ENCODE measurements at places on chromosomes 1 and 21.

DNA sequence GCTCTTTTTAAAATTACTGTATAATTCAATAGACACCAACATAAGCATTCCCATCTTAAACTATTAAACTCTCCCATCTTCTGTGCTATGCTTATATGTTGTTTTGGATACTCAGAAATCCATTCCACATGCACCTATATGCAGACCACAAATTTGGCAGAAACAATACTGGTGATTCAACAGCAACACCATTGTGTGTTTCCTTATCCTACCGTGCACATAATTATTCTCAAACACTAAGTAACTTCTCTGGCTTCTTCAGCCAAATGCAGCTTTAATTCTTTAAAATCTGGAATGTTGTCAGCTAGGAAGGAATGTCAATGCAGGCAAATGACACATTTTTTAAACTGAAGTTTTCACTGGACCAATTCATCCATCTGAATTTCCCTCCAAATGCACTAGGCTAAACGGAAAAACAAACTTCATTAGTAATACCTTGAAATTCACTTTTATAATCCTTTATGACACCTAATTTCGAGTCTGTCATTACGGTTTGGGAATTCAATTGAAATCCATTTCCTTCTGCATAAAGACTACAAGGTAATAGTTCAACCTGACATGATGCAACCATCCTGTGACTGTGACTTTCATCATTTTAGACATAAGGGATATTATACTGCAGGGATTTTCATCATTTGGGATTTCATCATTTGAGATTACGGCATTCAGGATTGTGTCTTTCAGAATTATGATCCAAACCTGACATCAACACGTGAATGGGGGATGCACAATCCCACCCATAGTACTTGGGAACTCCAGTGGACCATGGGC, 308.5 kb downstream of the LTN1 start:
- no peak for DNase-seq

DNA sequence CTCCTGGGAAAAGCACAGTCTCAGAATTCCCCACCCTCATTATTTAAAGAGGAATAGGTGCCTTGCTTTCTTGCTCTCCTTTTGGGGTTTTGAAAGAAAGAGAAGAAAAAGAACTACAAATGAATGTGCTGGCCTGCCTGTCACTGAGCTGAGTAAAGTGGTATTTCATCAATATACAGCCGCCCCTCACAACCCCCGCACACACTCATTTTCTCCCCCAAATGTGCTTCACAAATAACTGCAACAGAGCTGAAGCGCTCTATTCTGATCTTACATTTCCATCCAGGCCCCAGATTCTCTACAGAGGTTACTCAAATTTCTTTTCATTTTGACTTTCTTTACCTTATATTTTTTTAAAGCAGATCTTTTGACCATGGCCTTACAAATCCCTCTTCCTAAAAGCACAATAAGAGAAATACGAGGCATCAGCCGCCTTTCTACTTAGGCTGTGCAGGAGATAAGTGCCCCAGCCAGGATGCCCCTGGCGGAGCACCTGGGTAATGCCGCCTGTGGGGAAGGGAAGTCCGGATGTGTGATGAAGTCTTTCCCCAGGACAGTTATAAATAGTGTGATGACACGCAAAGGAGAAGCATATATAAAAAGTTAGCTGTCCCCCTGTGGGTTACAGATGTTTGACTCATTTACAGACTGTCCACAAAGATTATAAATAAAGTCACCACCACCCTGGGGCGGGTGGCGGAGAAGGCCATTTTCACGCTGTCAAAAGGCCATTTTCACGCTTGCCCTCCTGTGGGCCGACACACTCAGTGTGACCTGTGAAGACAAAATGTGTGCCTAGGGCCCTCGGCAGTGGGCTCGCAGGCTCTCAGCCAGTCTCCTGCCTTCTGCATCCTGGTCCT, 6.5 kb downstream of the KCNN3 start:
- DNase-seq, result no peak

DNA sequence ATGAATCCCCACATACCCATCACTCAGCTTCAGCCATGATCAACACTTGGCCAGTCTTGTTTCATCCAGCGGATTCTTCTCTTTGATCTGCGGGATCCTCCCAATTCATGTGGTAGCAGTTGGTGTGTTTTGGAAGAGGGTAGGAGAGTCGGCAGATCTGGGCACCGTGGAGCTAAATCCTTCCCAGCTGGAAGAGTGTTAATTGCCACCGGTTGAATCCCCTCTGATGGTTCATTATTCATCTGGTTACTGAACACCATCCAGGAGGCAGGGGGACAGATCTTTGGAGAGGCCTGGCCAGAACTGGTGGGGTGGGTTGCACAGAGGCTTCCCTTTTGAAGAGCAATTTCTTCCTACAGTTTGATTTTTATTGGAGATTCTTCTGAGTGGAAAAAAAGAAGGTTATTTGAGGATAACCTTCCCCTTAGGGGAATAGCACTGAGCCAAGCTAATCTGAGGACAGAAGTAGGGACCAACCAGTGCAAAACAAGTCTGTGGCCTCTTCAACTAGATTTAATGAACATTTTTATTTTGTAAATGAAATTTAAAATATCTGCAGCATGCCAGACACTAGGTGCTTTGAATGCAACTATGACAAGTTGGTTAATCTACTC, 8.1 kb downstream of the NFASC start:
- DNase-seq, result no peak

- no peak for DNase-seq
These were observed 276.7 kb downstream of the PCP4 start for GRCh38 chr21:40143822-40144525.

DNA sequence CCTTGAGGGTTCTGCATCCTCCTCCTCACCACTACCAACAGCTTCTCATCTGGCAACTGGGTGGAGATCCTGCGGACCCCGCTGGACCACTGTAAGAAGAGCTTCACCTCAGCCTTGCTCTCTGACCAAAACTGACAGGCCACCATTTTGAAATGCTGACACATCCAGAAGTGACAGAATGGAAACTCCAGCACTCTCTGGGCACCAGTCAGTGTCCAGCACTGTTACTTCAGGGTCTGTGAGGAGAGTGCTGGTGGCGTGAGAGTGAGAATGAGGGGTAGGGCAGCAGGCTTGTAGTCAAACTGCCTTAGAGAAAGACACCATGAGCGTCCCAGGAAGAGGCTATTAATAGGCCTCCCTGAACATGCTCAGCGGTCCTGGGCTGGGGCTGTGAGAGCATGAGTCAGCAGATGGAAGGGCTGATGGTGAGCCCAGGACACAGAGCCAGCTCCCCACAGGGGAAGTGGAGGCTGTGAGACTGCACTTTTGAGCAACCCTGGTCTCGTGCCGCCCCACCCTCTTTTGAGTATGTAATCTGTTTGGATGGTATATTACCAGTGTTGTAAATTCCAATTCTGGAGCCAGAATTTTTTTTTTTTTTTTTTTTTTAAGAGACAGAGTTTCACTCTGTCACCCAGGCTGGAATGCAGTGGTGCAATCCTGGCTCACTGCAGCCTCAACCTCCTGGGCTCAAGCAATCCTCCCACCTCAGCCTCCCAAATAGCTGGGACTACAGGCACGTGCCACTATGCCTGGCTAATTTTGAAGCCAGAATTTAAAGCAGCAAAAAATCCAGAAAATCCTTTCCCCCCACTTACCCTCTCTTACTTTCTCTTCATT, 34.4 kb upstream of the SLC30A1 start:
- DNase-seq, result peak; percentile 63

DNA sequence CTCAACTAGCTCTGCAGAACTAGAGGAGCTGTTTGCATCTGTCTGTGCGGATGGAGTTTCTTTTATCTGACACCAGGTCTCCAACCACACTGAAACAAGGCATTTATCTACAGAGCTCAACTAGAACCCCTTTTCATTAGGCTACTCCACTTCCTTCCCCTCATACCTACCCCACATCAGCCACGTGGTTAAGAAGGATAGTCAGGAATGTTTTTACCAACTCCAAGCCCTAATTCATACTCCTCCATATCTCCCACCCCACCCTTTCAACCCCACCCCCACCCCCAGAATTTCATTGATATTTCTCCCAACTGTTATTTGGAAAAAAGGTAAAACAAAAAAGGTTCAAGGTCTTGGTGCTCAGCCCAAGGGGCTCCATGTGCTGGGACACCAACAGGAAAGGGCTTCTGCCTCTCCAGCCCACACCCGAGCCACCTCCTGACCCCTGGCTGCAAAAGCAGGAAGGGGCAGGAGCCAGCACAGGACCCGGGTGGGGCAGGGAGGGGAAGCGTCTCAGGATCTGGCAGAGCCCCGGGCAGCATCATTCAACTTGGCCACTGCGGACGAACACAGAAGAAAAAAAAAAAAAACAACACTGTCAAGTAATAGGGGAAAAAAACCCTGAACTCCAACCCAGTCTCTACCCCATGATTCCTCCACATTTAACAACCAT, 7.0 kb downstream of the ENSA start:
- no peak for DNase-seq

- DNase-seq, result no peak
These were observed 48.2 kb downstream of the MEGF6 start for GRCh38 chr1:3563125-3563524.

- DNase-seq, result no peak
These were observed 5.8 kb downstream of the LRRC8D start for GRCh38 chr1:89826594-89826993.

DNA sequence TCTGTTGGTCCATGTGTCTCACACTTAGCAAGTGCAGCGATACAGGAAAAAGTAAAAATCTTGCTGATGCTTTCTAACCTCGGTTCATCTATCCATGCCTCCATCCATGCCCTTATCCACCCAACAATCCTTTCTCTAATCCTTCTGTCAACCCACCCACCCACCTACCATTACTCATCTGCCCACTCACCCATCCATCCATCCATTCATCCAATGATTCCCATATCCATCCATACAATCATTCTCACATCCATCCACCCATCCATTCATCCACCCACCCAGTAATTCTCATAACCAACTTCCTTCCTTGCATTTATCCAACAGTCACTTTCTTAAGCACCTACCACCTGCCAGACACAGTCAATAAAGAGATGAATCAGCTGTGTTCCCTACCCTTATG, 6.1 kb upstream of the IGSF21 start:
- no peak for DNase-seq

DNA sequence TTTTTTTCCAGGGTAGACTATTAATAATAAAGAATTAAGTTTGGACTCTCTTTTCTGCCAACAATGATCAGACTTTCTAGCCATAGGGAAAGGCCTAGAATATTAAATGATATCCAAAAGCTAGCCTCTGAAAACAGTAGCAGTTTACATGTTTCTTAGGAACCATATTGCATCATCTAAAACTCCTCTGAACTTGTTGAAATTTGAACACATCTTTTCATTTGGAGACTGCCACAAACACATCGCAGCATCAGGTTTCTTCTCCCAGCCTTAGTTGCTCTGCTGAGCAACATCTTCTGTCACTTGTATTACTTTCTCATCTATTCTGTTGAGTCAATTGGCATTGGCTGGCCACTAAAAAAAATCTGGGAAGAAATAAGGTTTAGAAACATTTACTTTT, 63.2 kb upstream of the GNG4 start:
- no peak for DNase-seq

GRCh38 chr1:115458426-115459114, 120.5 kb upstream of the NGF start:
- no peak for DNase-seq

- no peak for DNase-seq
These were observed 79.9 kb downstream of the MORN1 start for GRCh38 chr1:2311184-2312032.

Measured in HS-5 (cell line).